HCT116 (cell line): ENCODE measurements at places on chromosomes 4 and X. TPM values are rescaled to one million over a fixed set of nuclear protein-coding genes. Genes with fewer than 3 reads are reported as not detected.

DNA sequence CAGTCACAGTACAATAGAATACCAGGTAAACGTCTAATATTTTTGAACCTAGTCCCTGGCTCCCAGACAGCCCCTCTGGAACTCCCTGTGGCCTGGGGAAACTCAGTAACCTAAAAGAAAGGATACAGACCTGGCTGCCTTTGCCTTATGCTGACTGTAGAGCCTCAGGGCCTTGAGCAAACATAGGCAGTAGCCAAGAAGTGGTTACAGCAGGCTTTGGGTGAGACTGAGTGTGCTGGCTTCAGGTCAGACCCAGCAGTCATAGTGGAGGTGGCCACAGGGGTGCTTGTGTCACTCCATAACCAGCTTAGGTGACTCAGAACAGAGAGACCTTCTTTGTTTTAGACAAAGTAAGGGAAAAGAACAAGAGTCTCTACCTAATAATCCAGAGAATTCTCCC is 141.8 kb upstream of the PRDX4 start:
- no peaks in the 10 kb centered on the region for H3K4me1 ChIP-seq
- no peak for DNase-seq

DNA sequence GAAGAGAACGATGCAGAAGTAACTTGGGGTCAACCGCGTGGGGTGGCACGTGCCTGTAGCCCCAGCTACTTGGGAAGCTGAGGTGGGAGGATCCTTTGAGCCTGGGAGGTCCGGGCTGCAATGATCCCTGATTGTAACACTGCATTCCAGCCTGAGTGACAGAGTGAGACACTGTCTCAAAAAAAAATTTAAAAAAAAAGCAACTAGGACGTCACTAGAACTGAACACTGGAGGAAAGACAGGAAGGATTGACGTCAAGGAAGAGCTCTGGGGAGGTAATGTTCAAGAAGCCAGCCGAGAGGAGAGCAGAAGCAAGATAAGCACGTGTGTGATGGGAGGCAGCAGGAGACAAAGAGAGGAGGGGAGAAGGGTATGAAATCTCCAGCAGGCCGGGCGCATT is 28.7 kb downstream of the S100G start:
- H3K4me3 ChIP-seq = no peak overlapping the region
- no peaks in the 10 kb centered on the region for H3K27me3 ChIP-seq
- no peak for DNase-seq
- no peaks in the 10 kb centered on the region; the same call in 1 of the 2 replicates for H3K36me3 ChIP-seq
- no peak overlapping the region for H3K27ac ChIP-seq
- H3K4me1 ChIP-seq = no peaks in the 10 kb centered on the region

DNA sequence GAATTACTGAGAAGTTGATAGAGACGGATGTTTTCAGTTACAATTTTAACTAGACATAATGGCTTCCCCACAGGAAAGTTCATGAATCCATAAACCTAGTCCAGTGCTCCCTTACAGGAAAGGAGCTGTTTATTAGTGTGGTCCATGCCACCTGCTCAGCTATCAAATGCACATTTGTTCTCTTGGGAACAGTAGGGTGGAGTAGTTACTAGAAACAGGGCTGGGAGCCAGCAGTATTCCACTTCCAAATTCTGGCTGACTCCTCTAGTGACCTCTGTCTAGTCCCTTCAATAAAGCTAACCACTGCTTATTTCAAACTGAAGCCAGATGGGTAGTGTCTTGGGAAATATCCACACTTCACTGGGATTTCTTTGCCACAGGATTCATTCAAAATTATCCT is 88.4 kb upstream of the TLL1 start:
- H3K27me3 ChIP-seq = no peaks in the 10 kb centered on the region
- H3K36me3 ChIP-seq = no peaks in the 10 kb centered on the region
- H3K4me3 ChIP-seq = no peak overlapping the region
- H3K4me1 ChIP-seq = no peaks in the 10 kb centered on the region
- no peak overlapping the region for H3K27ac ChIP-seq

- no peak for DNase-seq
- H3K4me3 ChIP-seq = no peak overlapping the region
- no peak overlapping the region for H3K27ac ChIP-seq
- no peaks in the 10 kb centered on the region for H3K4me1 ChIP-seq
- H3K36me3 ChIP-seq = no peaks in the 10 kb centered on the region
These were observed 819.5 kb downstream of the TECRL start for GRCh38 chr4:63589796-63590195.

- no peaks in the 10 kb centered on the region for H3K27me3 ChIP-seq
- DNase-seq = no peak
- no peak overlapping the region for H3K4me3 ChIP-seq
- no peaks in the 10 kb centered on the region for H3K36me3 ChIP-seq
- H3K27ac ChIP-seq = no peak overlapping the region
These were observed 15.2 kb upstream of the INPP4B start for GRCh38 chr4:142861351-142861750.

DNA sequence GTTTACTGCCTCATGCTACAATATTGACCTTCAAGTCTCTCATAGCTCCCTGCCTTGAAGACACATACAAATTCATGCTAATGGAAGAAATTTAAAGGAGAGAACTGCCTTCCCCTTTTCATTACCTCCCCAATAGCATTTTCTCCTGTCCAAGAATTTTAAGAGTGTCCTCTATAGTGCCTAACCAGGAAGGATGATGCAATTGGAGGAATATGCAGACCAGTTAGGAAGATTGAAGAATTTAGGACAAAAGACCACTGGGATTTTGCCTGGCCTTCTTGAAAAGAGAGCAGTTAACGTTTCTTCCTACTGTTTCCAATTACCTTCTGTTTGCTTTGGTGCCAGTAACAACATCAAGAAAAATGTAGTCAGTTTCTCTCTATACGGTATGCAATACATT is 443.9 kb downstream of the INPP4B start:
- no peak for DNase-seq
- H3K27ac ChIP-seq = no peak overlapping the region
- no peaks in the 10 kb centered on the region for H3K27me3 ChIP-seq
- peaks cover 53% of the 10 kb centered on the region for H3K4me1 ChIP-seq
- H3K36me3 ChIP-seq = no peaks in the 10 kb centered on the region
- no peak overlapping the region for H3K4me3 ChIP-seq

DNA sequence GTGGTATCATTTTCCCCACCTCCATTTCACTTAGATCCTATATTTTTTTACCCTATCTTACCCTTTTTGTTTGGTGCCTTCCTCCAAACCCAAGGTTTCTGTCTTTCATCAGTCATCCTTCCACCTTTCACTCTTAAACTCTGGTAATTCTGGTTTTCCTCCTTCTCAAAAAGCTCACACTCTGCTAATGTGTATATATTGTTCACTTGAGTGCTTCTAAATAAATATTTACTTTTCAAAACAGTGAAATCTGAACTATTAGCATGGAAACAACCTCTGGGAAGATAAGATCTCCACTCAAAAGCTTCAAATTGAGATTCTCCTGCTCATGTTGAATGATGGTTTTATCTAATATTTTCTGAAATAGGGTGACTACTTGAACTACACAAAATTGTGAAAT is 21.5 kb downstream of the XIAP start:
- no peak for DNase-seq
- no peaks in the 10 kb centered on the region for H3K4me1 ChIP-seq
- no peak overlapping the region for H3K27ac ChIP-seq
- no peaks in the 10 kb centered on the region for H3K27me3 ChIP-seq
- no peak overlapping the region for H3K4me3 ChIP-seq

DNA sequence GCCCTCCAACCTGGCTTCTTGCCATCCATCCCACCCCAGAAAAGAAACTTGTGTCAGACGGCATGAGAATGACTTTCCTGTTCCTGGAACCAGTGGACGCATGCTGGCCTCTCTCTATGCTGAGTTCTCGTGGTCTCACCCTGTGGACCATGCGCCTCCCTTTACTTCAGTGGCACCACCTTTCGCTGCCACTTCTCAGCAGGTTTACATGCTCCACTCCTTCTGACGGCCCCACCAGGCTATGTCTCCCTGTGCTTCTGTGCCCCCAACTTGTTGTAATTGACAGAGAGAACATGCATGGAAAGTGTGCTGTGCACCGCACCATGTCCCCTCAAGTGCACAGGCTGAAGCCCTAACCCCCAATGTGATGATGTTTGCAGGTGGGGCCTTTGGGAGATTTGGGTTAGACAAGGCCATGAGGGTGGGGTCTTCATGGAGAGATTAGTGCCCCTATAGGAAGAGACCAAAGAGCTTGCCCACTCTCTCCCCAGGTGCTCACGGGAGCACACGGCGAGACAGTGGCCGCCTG is 3.1 kb upstream of the PPP2R2C start:
- H3K27me3 ChIP-seq = no peaks in the 10 kb centered on the region
- H3K36me3 ChIP-seq = no peaks in the 10 kb centered on the region
- H3K4me1 ChIP-seq = peaks cover 42% of the 10 kb centered on the region
- H3K27ac ChIP-seq = no peak overlapping the region
- H3K4me3 ChIP-seq = no peak overlapping the region

DNA sequence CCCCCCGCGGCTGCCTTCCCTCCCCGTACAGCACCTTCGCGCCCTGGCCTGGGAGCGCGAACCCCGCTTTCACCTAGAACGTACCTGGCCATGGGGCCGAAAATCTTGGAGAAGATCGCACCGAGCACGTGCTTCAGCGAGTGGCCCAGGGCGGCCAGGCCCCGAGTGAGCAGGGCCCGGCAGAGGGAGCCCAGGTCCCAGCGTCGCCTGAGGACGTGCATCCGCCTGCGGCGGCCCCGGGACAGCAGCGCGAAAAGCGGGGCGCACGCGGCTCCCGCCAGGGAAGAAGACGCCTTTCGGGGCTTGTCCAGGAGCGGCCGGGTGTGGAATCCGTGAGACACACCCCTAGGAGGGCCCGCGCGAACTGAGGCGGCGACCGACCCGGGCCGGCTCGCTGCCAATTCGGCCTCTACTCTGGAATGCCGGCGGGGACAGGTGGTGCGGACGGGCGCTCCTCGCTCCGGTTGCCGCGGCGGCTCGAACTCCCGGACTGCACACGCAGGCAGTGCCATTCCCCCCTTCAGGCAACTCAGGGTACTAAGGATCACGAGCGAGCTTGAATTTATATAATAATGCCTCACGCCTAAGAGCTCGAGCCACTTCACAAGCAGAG is at the start of gene HS6ST2:
HS6ST2 (minus strand) TSS at position 539 of the 613 bp plus-strand sequence.
- peaks cover 12% of the 10 kb centered on the region for H3K4me1 ChIP-seq
- H3K36me3 ChIP-seq = no peaks in the 10 kb centered on the region
- peak within 1 kb of the TSS; percentile 53 for H3K4me3 ChIP-seq
- DNase-seq = peak; percentile 21

DNA sequence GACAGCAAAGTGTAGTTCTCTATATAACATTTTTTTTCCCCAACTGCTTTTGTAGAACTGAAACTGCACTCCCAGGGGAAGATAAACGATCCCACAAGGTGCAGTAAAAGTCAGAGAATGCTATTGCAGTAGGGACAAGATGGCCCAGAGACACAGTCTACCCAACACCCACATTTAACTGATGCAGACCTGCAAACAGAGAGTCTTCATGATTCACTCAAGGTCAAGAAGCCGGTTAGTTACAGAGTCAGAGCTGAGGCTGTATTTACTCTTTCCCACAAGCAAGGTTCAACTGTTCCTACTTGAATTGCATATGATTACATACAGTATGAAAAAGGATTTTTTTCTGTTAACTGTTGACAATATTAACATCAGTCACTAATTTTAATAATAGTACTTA is 654.6 kb downstream of the IL1RAPL1 start:
- H3K4me3 ChIP-seq = no peak overlapping the region
- no peak overlapping the region for H3K27ac ChIP-seq
- H3K4me1 ChIP-seq = no peaks in the 10 kb centered on the region
- DNase-seq = no peak
- no peaks in the 10 kb centered on the region for H3K27me3 ChIP-seq

- DNase-seq = no peak
- no peaks in the 10 kb centered on the region for H3K4me1 ChIP-seq
- no peak overlapping the region for H3K4me3 ChIP-seq
- H3K27ac ChIP-seq = no peak overlapping the region
- no peaks in the 10 kb centered on the region for H3K27me3 ChIP-seq
- H3K36me3 ChIP-seq = no peaks in the 10 kb centered on the region; the same call in 1 of the 2 replicates
These were observed 48.4 kb upstream of the MSANTD1 start for GRCh38 chr4:3200423-3201090.

The PIR gene
- total RNA-seq = 27.5 TPM

The SPATA4 gene
- total RNA-seq = 0.20 TPM

GRCh38 chr4:39103291-39103690 is 41.3 kb downstream of the KLHL5 start:
- H3K4me3 ChIP-seq = no peak overlapping the region
- H3K4me1 ChIP-seq = no peaks in the 10 kb centered on the region
- DNase-seq = no peak
- no peak overlapping the region for H3K27ac ChIP-seq
- H3K27me3 ChIP-seq = no peaks in the 10 kb centered on the region

DNA sequence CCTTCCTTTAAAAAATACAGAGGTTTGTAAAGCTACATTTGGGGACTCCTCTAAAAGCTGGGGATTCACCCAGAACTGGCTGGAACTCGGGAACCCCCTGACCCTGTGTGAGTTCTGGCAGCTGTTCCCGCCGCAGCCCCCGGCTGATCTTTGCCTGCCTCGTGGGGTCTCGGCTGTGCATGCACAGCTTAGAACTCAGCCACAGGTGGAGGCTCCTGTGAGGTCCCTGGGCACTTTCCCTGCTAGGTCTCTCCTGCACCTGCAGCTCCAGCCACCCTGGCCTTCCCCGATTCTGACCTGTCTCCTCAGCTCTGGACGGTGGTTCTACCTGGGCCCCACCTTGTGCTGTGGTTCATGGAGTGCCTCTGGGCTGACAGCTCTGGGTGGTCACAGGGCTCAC is 48.6 kb upstream of the HGFAC start:
- DNase-seq = no peak
- no peaks in the 10 kb centered on the region for H3K4me1 ChIP-seq
- H3K27ac ChIP-seq = no peak overlapping the region

GRCh38 chr4:156889616-156890594 is 81.7 kb downstream of the PDGFC start:
- no peak for DNase-seq
- no peak overlapping the region for H3K4me3 ChIP-seq

The NLGN4X gene
- 0.05 TPM for total RNA-seq

- no peak overlapping the region for H3K4me3 ChIP-seq
- H3K27me3 ChIP-seq = no peaks in the 10 kb centered on the region
- H3K4me1 ChIP-seq = no peaks in the 10 kb centered on the region
- H3K27ac ChIP-seq = no peak overlapping the region
- no peaks in the 10 kb centered on the region for H3K36me3 ChIP-seq
These were observed 293.6 kb upstream of the NDST3 start for GRCh38 chr4:117740736-117741135.

The LNX1 gene
- total RNA-seq = 3.3 TPM

- DNase-seq = no peak
- H3K27ac ChIP-seq = no peak overlapping the region
- no peaks in the 10 kb centered on the region for H3K4me1 ChIP-seq
These were observed 352.2 kb downstream of the IDS start for GRCh38 chrX:149152941-149153340.

The NUP62CL gene
- total RNA-seq = 21.1 TPM

GRCh38 chr4:91116861-91117260 is 989.7 kb downstream of the CCSER1 start:
- H3K4me3 ChIP-seq = no peak overlapping the region
- no peak overlapping the region for H3K27ac ChIP-seq
- DNase-seq = peak; percentile 12
- H3K27me3 ChIP-seq = no peaks in the 10 kb centered on the region
- H3K4me1 ChIP-seq = no peaks in the 10 kb centered on the region

GRCh38 chrX:101415180-101416145 is 7.4 kb downstream of the HNRNPH2 start:
- DNase-seq = no peak
- H3K27me3 ChIP-seq = no peaks in the 10 kb centered on the region
- H3K36me3 ChIP-seq = peaks cover 8% of the 10 kb centered on the region; the same call in 1 of the 2 replicates
- no peaks in the 10 kb centered on the region for H3K4me1 ChIP-seq
